ENCODE measurements at places on chromosomes 6 and 20. TPM values are rescaled to one million over a fixed set of nuclear protein-coding genes. Genes with fewer than 3 reads are reported as not detected.

DNA sequence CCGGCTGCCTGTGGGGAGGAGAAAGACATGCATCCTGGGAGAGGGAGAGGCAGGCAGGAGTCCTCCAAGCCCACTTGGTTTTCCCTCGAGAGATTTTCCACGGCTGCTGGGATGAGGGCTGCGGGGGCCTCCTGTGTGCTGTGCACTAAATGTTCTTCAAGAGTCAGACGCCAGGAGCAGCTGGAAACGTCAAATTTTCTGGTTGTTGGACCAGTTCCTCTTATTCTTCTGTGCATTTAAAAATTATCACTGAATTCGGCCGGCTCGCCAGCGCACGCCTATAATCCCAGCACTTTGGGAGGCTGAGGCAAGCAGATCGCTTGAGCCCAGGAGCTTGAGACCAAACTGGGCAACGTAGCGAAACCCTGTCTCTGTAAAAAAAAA, 32.8 kb upstream of the NTSR1 start:
- DNase-seq, result no peak

DNA sequence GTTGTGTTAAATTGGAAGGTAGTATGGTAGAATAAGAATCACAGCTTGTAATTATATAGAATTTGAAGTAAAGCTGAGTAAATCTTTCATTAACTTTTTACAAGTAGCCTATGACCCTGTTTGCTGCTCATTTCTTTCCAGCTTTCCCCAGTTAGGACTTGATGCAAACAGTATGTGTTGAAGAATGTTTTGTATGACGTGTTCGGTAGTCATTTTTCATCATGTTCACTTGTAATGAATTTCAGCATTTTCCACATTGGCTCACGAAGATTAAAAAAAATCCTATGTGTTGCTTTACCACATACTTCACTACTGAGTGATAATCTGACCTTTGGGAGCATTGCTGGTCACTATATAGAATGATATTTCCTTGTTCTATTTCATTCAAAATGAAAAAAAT, 162.4 kb downstream of the CDKAL1 start:
- no peak for DNase-seq

GRCh38 chr6:19354181-19354580, 483.0 kb upstream of the ID4 start:
- DNase-seq, result no peak

- no peak for DNase-seq
These were observed 861 bp downstream of the PPP1R14C start for GRCh38 chr6:150143516-150144293.

GRCh38 chr6:134041093-134041492, 11.3 kb downstream of the SLC2A12 start:
- DNase-seq, result no peak

DNA sequence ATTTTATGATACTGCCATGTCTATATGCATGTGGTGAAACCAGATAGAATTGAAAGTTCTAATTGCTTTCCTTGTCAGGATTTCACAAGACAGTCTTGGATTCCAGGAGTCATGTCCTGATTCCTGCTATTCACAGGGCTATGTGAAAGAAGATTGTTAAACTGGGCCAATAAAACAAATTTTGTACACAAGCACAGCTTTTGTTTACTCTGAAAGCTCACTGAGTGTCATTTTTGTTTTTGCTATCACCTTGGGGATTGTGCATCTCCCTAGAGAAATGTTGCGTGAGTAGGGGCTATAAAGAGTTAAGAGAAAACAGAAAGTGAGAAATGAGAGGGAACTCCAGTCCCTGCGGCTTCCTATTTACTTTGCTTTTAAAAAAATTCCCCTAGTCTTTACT, 627.5 kb downstream of the PKHD1 start:
- DNase-seq, result no peak

- DNase-seq, result no peak
These were observed 110.5 kb downstream of the VEGFA start for GRCh38 chr6:43880236-43881137.

GRCh38 chr6:17884498-17885478, 102.6 kb downstream of the KIF13A start:
- DNase-seq, result no peak

GRCh38 chr6:3023663-3024483, 24.2 kb downstream of the NQO2 start:
- peak; percentile 80 for DNase-seq

DNA sequence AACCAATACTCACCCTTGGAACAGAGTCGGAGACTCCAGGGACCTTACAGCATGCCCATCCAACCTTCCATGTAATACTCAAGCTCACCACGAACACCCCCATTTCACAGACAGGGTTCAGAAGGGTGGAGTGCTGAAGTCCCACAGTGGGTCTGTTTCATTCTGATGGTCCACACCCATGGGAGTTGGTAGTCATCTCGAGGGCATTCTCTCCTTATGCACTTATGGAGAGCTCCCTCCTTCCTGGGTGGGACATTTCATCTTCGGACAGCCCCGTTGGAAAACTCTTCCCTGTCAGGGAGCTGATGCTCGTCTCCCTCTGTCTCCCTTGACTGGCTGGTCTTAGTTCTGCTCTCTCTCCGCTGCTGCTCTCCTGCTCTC, 38.9 kb downstream of the COX4I2 start:
- DNase-seq, result no peak

DNA sequence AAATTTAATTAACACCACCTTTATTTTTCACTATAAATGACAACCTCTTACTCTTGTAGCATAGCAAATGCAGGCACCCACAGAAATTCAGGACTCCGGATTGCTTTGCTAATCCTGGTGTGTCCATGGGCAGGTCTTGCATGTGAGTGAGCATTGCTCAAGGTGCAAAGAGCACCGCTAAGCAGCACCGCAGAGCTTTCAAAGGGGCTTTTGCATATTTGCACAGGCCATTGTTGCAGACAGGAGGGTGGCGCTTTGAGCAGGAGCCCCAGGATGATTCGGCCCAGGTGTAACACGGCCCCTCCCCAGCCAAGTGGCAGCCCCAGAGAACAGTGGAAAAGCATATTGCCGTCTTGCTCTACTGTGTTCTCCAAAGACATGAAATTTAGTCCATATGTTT, 293.2 kb downstream of the NRN1 start:
- DNase-seq, result no peak

DNA sequence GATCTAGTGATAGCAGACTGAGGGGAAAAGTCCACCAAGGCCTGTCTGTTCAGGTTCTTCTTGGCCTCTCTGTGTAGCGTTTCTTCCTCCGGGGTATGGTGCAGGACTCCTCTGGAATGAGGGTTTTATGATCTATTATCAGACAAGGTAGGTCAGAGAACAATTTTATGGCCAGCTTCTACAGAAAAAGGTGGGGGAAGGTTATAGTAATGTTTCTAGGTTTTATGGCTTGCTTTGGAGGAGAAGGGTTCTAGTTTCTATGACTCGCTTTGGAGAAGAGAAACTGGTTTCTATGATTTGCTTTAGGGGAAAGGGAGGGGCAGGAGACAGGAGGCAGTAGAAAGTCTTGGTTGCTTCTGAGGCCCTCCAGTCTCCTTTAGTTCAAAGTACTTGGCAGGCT, 144.8 kb upstream of the LAMA2 start:
- DNase-seq, result no peak

GRCh38 chr6:130409418-130410100, 43.7 kb downstream of the TMEM200A start:
- no peak for DNase-seq

- DNase-seq, result no peak
These were observed 110.8 kb downstream of the EDN3 start for GRCh38 chr20:59411170-59411569.

- no peak for DNase-seq
These were observed 66.4 kb downstream of the PLEKHG1 start for GRCh38 chr6:150666071-150666470.

DNA sequence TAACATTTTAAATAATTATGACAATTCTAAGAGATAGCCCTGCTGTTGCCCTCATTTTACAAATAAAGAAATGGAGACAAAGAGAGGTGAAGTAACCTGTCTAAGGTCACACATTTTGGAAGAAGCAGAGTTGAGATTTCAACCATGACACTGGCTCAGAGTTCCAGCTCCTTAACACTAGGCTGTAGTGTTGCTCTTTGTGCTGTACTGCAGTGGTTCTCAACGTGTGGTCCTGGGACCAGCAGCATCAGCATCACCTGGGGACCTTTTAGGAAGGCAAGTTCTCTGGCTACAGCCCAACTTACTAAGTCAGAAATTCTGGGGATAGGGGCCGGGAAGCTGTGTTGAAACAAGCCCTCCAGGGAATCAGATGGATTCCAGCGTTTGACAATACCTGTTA, 62.4 kb upstream of the FERMT1 start:
- DNase-seq, result no peak

GRCh38 chr6:156057869-156058268, 602.2 kb upstream of the NOX3 start:
- no peak for DNase-seq

- DNase-seq, result no peak
These were observed 137.0 kb downstream of the IMPG1 start for GRCh38 chr6:75935473-75935793.

DNA sequence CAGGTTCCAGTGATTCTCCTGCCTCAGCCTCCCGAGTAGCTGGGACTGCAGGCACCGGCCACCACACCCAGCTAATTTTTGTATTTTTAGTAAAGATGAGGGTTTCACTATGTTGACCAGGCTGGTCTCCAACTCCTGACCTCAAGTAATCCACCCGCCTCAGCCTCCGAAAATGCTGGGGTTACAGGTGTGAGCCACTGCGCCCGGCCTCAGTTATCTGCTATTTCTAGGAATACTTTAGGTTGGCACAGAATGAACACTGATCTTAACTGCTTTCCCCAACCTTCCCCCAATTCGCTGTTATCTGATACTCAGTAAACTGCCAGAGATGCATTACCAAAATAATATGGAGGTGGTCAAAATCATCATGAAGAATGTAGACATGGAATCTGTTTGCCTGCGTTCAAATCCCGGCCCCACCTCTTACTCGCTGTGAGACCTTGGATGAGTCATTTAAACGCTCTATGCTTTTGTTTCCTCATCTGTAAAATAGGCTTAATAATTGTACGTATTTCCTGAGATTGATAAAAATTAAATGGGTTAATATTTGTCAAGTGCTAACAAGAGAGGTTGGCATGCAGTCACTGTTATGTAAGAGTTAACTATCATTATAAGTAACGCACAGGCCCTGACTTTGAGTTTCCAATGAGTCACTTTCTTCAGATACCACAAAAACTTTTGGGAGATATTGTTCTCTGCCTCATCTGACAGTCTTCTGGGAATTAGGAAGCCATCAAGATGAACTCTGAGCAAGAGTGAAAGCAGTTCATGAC, 44.5 kb upstream of the NCOA3 start:
- DNase-seq, result no peak

GRCh38 chr6:158911746-158912480, 88.1 kb downstream of the RSPH3 start:
- DNase-seq, result peak; percentile 56

DNA sequence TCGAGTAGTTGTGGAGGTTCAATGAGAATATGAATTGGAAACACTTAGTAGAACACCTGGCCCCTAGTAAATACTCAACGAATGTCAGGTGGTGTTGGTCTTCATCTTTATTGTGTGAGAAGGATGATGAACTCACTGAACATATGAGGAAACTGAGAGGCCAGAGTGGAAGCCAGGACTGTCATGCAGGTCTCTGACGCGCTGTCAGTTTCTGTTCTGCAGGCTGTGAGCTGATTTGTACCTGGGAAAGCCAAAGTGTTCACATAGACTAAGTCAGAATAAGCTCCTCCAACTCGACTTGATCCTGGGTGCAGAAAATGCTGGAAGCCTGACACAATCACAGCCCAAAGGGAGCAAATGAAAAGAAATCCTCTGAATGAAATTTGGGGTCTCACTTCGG, 222.2 kb downstream of the LY86 start:
- no peak for DNase-seq

DNA sequence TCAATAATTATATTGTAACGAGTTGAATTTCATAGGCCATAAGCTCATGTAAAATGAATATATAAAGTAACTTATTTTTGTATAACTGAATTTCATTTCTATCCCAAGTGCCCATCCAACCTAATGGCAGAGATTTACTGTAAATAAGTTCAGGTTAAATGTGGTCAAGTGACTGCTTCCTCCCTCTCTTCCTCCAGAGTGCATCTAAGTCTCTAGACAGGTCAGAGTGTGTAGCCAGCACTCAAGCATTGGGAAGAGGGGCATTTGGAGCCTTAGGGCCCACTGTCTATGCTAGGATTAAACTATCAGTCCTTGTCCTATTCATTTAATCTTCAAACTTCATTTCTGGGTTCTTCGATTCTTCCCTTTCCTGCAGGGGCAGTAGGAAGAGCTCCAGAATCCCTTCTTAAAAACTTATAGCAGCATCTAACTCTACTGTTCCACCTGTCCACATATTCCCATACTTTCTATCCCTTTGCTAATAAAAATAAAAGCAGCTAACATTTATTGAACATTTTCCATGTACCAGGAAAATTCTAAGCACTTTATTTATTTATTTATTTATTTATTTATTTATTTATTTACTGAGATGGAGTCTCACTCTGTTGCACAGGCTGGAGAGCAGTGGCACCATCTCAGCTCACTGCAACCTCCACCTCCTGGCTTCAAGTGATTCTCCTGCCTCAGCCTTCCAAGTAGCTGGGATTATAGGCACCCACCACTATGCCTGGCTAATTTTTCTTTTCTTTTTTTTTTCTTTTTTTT, 36.1 kb upstream of the TOP1 start:
- DNase-seq, result no peak

DNA sequence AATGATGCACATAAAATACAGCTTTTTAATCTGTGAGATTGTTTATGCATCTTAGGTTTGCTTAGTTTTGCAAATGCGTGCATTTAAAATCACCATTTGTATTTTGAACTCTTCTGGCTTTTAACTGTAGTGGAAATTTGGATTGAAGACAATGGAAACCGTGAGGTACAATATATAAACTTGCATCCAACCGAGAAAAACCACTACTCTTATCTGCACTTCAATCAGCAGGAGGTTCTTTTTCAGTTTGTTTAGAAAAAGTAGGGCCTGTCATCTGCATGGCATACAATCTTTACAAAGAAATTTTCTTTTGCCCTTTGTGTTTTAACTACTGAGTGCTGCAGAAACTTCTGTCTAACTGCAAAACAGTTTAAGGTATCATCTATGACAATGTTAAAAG, 132.8 kb downstream of the LAMA2 start:
- no peak for DNase-seq

PHACTR3 gene
- polyA plus RNA-seq, result not detected

PTCRA gene
- polyA plus RNA-seq, result 3.1 TPM

HRH3 gene
- polyA plus RNA-seq, result not detected

SMOC2 gene
- not detected for polyA plus RNA-seq

GNRH2 gene
- not detected for polyA plus RNA-seq

GPR63 gene
- 0.11 TPM for polyA plus RNA-seq

VSX1 gene
- not detected for polyA plus RNA-seq

CLPSL2 gene
- not detected for polyA plus RNA-seq

VWA7 gene
- polyA plus RNA-seq, result 0.21 TPM

SLC24A3 gene
- polyA plus RNA-seq, result not detected
